ENCODE measurements at places on chromosomes 16 and 17.
A peak's percentile ranks its signal among the peaks of the same experiment; 100 is the strongest.

DNA sequence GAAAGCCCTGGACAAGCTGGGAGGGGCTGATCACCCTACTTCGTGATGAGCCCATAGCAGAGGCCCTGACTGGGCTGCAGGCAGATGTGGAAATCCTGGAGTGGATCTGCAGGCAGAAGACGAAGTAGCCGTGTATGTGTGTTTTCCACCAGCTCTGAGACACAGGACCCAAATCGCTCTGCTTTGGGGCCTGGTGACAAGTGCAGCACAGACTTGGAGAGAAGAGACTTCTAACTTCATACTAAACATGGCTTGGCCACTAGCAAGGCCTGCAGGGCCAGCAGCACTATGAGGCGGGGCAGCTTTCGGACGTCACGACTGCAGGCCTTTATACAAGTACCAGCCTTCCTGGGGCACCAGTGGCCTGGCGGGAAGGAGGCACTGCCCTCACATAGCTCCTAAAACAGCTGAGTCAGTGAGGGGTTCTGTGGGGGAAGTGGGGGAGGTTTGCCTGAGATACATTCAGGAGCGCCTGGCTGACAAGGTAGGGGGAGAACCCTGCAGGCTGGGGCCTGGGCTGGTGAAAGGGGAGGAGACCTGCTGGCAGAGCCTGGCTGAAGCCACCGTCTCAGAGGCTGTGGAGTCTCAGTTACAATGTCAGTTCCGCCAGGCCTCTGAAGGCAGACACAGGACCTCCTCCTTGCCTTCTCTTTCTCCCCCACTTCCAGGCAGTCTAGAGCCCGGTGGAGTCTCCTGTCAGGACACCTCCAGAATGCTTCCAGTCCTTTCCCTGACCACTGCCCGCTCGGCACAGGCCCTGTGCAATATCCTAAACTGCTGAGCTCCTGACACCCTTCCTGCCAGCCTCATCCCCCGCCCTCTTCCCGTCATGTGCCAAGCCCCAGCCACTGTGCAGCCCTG, 73.4 kb downstream of the WSB1 start:
- no peak for DNase-seq

- DNase-seq = no peak
These were observed 17.8 kb downstream of the DOC2B start for GRCh38 chr17:163514-164098.

DNA sequence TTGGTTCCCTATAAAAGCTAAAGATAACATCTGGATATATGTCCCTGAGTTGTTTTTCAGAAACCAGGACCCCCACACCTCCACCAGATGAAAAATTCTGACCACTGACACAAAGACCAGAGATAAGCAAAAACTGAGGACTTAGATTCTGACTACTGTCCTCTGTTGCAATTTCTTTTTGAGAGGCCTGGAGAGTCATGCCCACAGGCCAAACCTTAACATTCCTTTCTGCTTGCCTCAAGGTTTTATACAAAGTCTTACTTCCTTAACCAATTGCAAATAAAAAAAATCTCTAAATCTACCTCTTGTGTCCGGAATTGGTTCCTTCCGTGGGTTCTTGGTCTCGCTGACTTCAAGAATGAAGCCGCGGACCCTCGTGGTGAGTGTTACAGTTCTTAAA, 228.5 kb downstream of the ABCC12 start:
- no peak for DNase-seq

GRCh38 chr17:489758-490329, 137.2 kb upstream of the RPH3AL start:
- no peak for DNase-seq

GRCh38 chr17:6101706-6102105, 31.5 kb downstream of the WSCD1 start:
- no peak for DNase-seq

DNA sequence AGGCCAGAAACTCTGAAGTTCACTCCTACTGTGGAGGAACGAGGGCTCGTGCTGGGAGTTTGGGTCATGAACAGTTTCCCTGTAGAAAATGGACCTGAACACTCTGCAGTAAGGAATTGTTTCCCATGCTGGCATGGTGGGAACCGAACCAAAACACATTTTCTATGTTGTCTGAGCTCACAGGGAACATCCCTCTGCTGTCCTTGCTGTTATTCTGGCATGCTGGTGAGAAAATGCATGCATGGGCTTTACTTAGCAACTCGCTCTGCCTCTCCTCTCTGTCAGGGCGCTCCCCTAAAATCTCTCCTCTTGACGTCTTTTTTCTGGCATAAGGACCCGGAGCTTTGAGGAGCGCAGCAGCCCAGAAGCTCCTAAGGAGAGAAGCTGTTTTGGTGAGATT, 5.4 kb downstream of the RTN4RL1 start:
- DNase-seq = no peak

DNA sequence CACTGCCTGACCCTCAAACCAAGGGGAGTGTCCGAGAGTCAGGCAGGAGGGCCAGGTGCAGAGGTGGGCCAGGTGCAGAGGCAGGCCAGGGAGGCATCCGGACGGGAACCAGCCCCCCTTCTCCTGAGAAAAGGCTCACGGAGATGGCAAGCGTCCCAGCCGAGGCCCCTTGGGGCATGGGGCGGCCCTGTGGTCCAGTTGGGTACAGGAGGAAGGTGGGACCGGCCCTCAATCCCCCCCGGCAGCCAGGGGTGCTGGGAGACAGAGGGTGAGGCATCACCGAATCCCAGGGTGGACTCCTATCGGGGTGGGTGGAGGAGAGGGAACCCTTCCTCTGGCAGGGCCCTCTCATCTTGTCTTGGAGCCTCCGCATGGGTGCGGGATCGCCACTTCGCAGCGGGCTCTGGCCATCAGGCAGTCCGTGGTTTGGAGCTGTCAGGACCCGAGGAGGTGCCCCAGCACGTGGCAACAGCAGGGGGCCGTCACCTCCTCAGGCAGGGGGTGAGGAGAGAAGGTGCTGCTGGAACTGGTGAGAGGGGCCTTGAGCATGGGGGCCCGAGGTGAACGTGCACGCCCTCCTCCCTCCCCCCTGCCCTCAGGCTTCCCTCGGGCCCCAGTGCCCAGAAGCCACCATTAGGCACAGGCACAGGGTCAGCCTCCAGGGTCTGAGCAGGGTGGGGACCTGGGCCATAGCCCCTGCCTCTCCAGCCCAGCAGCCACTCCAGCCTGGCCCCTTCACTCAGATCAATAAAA, 38.7 kb upstream of the SLC38A10 start:
- DNase-seq = no peak

- DNase-seq = no peak
These were observed 11.4 kb upstream of the HOXB9 start for GRCh38 chr17:48637323-48638260.

- DNase-seq = peak; percentile 68
These were observed 16.3 kb downstream of the LIG3 start for GRCh38 chr17:34996422-34997285.

DNA sequence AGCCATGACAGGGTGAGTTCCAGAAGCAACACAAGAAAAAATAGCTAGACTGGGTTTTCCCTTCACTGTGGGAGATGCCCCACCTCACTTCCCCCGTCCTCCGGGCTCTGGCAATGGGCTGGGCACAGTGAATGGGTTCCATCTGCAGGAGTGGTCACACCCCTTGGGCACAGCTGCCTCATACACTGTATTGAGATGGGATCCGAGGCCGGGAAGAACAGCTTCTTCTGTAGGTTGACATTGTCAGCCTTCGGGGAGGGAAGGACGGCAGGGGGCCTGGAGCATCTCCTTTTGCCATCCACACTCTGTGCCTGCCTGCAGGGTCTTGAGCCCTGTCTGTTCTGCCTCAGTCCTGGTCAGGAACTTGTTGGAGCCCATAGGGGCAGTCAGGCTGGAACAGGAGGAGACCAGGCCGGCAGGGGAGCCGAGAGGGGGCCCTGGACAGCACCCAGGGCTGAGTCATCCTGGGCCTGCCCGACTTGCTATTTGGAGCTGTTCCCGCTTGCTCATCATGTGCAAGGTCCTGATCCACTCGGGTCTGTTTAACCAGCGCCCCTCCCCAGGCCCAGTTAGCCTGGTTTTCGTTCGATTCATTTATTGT, 286.7 kb downstream of the SEC14L1 start:
- DNase-seq = no peak

DNA sequence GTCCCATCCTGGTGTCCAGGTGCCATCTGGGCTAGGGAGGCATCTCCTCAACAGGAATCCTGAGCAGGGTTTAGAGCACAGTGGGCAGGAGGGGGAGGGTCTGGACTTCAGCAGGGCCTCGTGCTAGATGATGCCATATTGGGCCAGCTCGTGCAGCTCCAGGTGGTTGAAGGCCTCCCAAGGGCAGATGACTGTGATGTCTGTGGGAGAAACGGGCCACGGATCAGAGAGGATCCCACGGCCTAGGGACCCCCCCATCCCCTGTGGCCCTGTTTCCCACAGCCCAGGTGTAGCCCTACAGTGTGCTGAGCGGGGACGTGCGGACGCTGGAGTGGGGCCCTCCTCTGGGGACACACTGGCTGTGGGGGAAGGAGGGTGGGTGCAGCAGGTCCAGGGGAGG, 5.4 kb downstream of the PDE6G start:
- DNase-seq = no peak

GRCh38 chr17:73166731-73167581, 2.1 kb downstream of the SSTR2 start:
- DNase-seq = peak; percentile 85

GRCh38 chr17:80101946-80102663, 724 bp downstream of the GAA start:
- DNase-seq = peak; percentile 36

- no peak for DNase-seq
These were observed 10.7 kb downstream of the C16orf95 start for GRCh38 chr16:87306516-87306915.
